ENCODE measurements at places on chromosomes 7 and 10. TPM values are rescaled to one million over a fixed set of nuclear protein-coding genes. Genes with fewer than 3 reads are reported as not detected.

Gene ASAH2B
- total RNA-seq, result 1.3 TPM

Gene GPR15LG
- not detected for total RNA-seq

Gene WNT2
- not detected for total RNA-seq

Gene CNPY1
- not detected for total RNA-seq

Gene GNA12
- total RNA-seq, result 33.6 TPM

Gene POLR2J2
- 1.6 TPM for total RNA-seq

Gene MBL2
- total RNA-seq, result not detected

Gene UNCX
- not detected for total RNA-seq
